Activated naive CD4-positive, alpha-beta T cell treated with anti-CD3 and anti-CD28 coated beads, Interleukin-2, amount 50 U/mL, for 16 hours (primary cell): ENCODE measurements at places on chromosomes 5 and 9.

- no peak for DNase-seq
Measured at GRCh38 chr5:145237843-145238242, 597.3 kb downstream of the PRELID2 start.

DNA sequence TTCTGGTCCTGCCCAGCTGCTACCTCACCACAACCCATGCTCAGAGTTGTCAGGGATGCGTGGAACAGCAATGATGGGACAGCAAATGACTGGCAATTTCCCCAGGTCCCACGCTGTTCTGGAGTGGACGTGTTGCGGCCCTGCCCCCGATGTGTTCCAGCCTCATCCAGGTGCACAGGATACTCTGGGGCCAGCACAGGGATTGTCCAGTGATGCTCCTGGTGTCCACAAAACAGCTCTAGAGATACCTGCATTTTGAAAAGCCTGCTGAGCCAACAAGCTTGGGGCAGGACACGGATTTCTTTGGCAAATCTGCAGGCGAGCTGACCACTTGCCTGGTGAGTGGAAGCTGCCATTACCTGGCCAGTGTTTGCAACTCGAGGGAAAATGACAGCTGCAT is 88.7 kb downstream of the ANKRD33B start:
- DNase-seq, result no peak

GRCh38 chr5:17079562-17079961 is 137.9 kb upstream of the BASP1 start:
- no peak for DNase-seq

GRCh38 chr9:8417341-8417740 is 617.8 kb upstream of the DMAC1 start:
- DNase-seq, result no peak

- DNase-seq, result no peak
Measured at GRCh38 chr5:177458912-177459350, 12.3 kb downstream of the PRR7 start.
